Activated CD8-positive, alpha-beta T cell treated with anti-CD3 and anti-CD28 coated beads for 36 hours (primary cell): ENCODE measurements at places on chromosomes 5 and 9. TPM values are rescaled to one million over a fixed set of nuclear protein-coding genes. Genes with fewer than 3 reads are reported as not detected.

The PAEP gene
- not detected for total RNA-seq

The FCN1 gene
- total RNA-seq = not detected

The C5 gene
- total RNA-seq = 1.9 TPM

The F2RL1 gene
- total RNA-seq = 1.8 TPM

The WDR31 gene
- 1.3 TPM for total RNA-seq

The KCNV2 gene
- not detected for total RNA-seq

The CSF1R gene
- not detected for total RNA-seq

The RAI14 gene
- 2.3 TPM for total RNA-seq

The KIAA0825 gene
- total RNA-seq = 0.54 TPM

The TTC39B gene
- total RNA-seq = 18.5 TPM

The YTHDC2 gene
- total RNA-seq = 26.8 TPM

The CCNO gene
- total RNA-seq = not detected

The BRD9 gene
- total RNA-seq = 51.7 TPM
